ELR (cell line): ENCODE measurements at places on chromosomes 5 and 9.

DNA sequence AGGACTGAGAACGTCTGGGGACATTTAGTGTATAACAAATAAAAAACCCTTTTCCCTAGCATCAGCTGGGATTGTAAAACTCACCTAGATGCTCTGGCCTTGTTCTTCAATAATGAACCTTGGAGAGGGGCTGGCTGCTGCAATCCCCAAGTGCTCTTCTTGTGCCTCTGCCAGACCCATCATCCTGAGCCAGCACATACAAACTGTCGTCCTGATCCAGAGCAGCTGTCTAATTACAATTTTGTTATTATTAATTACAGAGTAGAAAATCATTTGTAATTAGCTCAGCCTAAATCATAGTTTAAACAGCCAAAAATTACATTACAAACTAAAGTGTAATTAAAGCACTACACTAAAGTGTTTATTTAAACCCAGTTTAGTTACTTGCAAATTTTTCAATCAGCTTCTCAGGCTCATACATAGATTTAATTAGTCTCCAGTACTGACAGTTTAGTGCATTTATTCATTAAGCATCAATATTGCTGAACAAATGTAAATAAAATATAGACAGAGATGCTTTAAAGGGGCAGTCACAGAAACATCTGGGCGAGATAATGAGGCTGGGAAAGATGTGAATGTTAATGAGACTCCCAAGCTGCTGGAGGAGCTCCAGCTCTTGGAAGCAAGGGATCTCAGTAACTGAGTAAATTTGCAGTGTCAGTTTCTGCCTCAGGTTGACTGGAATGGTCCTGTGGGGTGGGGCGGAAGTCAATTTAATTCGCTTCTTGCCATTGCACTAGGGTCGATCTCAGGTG, 632.3 kb upstream of the TLE4 start:
- no peak for DNase-seq

DNA sequence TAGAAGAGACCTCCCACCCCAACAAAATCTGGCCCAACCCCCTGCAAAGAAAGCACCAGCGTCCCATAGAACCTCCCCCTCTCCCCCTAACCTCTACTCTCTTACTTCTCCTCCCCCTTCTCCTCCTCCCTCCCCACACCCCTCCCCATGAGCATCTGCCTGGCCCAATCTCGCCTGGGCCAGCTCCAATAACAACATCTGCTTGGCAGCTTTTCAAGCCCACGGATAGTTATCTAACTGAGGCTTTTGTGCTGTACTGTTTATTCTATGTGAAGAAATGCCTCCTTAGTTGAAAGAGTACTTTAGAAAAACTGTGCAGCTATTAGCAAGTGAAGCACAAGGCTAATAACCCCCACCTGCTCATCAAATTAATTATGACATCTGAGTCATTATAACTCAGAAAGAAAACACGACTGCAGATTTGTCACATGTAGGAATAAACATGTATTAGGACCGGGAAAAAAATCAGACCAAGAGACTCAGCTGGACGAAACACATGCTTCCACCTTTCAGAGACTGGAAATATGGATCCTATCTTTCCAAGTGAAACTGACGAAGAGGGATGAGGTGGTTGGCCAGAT, 42.8 kb downstream of the NFIB start:
- DNase-seq: no peak

- peak; percentile 28 for DNase-seq
Measured at GRCh38 chr9:134215699-134216448, 51.5 kb upstream of the RNU6ATAC start.

DNA sequence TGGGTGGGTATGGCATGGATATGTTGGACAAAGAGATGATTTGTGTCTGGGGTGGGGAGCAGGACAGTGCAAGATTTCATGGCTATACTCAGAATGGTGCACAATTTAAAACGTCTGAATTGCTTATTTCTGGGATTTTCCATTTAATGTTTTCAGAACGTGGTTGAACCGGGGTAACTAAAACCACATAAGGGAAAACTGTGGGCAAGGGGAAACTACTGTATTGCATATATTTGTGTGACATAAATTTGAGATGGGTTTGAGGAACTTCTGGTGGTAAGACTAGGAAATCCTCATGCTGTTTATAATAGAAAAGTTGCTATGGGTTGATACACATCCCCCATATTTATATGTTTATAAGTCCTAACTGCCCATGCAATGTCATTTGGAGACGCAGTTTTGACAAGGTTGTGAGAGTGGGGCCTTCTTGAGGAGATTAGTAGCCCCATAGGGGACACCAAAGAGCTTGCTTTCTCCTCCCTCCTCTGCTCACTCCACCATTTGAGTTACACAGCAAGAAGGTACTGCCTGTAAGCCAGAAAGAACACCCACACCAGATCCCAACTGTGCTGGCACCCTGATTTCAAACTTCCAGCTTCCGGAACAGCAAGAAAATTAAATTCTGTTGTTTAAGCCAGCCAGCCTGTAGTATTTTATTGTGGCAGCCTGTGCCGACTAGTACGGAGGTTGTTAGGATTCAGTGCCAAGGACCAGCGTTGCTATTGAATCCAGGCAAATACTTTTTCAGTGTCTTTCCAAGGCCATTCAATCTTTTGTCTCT, 2118.9 kb downstream of the MAT2B start:
- no peak for DNase-seq

- DNase-seq: no peak
Measured at GRCh38 chr5:68279984-68280383, 64.4 kb downstream of the PIK3R1 start.

DNA sequence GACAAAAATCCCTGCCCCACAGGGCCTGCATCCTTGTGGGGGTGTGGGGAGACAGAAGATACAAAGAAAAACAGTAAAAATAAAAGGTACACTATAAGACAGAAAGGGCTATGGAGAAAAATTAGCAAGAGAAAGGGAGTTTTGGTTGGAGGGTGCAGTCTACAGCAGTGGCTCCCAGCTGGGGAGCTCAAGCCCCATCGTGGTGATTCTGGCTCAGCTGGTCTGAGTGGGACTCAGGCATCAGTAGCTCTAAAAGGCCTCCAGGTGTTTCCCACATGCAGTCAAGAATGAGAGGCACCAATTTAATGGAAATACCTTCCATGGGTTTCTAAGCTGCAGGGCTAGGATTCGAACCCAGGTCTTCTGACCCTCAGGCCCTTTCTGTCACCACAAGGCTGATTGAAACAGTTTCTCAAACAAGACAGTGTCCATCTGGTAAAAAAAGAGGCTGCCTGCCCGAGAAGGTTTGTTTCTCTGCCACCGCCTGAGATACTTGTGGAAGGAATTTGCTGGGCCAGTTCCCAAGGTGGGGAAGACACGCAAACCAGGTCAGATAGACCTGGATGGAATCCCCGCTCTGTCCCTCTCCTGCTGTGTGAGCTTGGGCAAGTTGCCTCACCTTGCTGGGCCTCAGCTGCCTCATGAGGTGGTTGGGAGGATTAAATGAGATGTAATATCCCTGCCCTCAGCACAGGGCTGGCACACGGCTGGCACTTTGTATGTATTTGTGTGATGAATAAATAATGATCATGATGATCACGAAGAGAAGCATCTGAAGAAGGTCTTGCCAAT, 43.1 kb downstream of the COL27A1 start:
- no peak for DNase-seq

DNA sequence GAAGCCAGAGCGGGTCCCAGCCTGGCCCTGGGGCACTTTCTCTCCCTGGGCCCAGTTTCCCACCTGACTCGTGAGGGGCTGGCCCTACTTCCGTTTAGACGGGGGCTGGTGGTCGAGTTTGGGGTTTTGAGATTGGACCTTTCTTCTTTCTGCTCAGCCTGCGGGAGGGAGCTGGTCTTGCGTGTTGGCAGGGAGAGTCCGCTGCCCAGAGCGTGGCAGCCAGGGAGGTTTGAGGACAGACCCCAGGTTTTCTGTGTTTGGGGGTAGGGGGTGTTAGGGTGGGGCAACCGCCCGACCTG, 6.0 kb upstream of the PITX1 start:
- no peak for DNase-seq

GRCh38 chr9:22582221-22582620, 135.6 kb downstream of the DMRTA1 start:
- no peak for DNase-seq

- no peak for DNase-seq
Measured at GRCh38 chr5:34547300-34548085, 108.6 kb upstream of the RAI14 start.

GRCh38 chr5:179788193-179788854, 5.5 kb upstream of the LTC4S start:
- no peak for DNase-seq
